Kidney glomerular epithelial cell (primary cell): ENCODE measurements at places on chromosomes 5 and 9.
A peak's percentile ranks its signal among the peaks of the same experiment; 100 is the strongest.

- no peak for DNase-seq
Measured at GRCh38 chr5:4518903-4519672, 621.0 kb upstream of the ADAMTS16 start.

- DNase-seq: no peak
Measured at GRCh38 chr5:126484253-126484652, 61.0 kb downstream of the GRAMD2B start.

- DNase-seq: no peak
Measured at GRCh38 chr5:68167195-68167651, 48.3 kb upstream of the PIK3R1 start.

DNA sequence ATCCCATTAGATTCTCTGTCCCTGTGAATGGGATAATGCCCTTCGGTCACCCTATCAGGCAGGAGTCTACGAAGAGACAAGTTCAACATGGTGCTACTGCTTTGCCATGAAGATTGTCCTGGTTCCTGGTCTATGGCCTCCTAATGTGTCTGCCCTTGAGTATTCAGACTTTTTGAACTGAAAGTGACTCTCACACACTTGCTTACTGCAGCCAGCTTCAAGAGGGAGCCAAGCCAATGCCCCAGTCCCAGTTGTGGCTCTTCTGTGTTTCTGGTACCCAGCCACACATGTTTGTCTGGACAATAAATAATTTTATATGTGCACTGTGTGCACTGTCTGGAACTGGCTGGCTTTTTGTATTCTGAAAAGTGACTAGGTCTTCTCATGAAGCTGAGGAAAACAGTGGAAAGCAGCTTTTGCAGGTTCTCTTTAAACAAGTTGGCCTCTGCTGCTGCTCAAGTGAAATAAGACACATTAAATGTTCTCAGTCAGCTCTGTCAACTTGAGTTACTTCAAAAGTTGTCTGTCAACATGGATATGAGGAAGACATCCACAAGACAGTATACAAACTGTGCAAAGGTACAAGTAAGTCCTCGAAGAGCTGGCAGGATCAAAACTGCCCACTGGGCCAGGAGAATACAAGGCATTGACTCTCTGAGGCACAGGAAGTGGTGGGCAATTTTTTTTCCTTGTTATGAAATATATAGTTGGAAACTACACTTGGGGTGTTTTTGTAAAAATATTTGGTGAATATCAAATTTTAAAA lies 60.0 kb downstream of the ZNF608 start:
- no peak for DNase-seq

DNA sequence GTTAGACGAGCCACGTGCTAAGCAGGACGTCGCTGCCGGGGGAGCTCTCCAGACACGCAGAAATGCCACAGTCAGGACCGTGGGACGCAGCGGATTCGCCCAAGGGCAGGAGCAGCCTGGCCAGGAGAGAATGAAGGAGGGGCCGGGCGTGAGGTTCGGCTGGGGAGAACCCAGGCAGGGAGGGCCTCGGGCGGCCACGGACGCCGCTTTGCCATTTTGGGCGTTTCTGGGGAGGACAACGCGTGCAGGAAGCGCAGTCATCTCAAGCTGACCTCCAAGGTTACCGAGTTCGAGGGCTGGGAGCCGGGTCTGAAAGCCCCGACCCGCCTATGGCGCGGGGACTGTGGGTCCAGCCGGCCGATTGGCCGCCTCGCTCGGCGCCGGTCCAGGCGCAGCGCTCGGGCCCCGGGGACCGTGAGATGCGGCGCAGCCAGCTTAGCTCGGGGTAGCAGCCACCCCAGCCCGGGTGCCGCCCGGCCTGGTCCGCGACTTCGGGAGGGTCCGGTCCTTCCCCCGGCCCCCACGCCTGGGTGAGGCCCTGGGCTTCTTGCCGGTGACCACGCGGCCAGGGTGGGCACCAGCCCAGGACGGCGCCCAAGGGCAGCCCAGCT lies 760 bp upstream of the MAN1B1 start:
- peak; percentile 3 for DNase-seq

DNA sequence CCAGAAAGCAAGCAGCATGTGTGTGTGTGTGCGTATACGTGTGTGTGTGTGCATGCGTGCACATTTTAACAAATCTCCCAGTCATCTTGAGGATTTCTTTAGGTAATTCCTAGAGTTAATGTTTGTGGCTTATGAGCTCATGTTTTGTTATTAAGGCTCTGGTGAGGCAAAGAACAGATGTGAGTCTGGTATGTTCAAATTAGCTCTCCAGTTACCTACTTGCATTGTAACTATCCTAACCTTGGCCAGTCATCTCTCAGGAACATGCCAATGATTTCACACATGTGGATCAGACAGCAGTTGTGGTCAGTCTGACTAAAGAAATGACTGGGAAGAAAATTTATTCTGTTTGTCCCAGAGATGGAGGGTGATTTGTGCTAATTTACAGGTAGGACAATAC lies 163.1 kb downstream of the IZUMO3 start:
- no peak for DNase-seq

DNA sequence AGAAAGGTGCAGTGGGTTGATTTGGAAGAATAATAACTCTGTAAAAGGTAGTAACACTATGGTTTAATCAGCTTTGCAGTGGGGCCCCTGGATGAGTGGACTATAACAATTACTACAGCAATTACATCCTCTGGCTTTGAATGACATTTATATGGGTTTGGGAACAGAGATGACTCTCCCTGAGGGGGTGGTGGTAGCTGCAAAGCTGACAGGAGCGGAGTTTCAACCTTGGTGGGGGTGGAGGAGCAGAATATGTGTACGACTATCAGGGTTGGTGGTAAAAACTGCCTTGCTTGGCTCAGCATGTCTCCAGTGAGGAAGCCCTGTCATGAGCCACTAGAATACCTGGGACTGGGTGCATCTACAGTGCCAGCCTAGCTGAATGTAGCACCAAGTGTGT lies 28.3 kb upstream of the NR3C1 start:
- no peak for DNase-seq

DNA sequence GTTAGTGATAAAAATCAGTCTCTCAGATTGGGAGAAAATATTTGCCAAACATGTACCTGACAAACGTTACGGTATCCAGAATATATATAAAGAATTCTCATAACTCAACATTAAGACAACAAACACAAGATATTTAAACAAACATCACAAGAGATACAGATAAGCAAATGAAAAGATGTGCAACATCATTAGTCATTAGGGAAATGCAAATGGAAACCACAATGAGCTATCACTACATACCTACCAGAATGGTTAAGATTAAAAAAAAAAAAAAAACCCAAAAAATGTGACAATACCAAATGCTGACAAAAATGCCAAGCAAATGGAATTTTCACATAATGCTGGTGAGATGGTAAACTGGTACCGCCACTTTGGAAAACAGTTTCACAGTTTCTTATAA lies 15.4 kb downstream of the CERT1 start:
- no peak for DNase-seq

DNA sequence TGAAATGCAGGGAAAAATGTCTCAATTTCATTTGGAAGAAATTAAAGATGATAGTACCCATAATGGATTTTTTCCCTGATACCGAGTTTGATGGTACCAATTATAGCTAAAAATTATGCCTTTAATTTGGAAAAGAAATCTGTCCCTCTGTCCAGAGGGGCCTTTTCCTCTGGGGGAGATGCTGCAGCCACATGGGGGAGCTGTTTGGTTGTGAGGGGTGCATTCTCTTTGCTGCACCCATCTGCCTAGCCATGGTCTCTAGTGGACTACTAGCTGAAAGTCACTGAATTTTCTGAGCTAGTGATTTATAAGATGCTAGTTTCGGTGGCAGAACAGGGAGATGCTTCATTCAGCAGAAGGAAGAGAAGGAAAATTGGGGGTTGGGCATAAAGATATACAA lies 9.6 kb downstream of the SEC61B start:
- no peak for DNase-seq

DNA sequence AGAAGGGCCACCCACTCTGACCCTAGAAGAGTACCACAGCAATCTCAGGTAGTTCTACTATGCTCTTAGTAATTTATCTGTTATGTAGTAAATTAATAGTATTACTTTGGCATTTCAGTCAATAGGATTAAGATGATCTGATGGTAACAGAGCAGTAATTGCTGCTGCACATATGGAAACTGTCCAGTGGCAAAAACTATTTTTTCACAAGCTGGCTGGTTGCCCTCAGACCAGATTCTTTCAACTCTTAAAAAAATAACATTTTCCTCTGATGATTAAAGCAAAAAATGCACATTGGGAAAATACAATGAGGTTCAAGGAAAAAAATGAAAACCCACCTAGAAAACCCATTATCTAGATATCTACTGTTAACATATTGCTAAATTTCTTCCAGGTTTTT lies 19.7 kb downstream of the GLRA1 start:
- DNase-seq: no peak

DNA sequence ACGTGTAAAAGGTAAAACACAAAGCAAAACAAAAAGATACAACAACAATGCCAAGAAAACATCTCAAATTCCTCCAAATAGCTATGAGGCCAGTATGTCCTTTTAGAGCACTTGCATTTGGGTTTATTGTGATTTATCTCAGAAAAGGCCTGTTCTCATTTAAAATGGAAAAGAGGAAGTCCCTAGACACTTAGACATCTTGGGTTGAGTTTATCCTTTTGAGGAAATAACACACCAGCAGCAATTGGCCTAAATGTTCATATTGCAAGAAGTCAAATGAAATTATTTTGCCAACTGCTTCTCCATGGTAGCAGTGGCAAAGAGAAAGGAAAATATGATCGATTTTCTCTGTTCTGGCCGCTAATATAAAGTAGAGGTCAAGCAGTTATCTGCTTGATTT lies 43.6 kb upstream of the TRMT10B start:
- no peak for DNase-seq

DNA sequence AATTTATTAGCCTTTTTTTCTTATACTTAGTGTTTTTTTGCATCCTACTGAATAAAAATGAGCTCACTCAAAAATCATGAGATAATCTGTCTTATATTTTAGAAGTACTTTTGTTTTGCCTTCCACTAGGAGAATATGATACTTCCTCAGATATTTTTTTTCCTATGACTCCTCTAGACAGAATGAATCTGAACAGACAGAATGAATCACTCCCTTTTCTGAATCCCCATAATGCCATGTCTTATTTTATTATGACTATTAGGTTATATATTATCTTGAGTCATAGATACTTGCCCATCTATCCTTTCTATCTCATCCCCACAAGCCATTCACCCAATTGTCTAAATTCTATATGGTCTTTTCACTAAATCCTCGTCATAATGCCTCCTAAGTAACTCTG lies 134.6 kb downstream of the BRINP1 start:
- DNase-seq: peak; percentile 79

DNA sequence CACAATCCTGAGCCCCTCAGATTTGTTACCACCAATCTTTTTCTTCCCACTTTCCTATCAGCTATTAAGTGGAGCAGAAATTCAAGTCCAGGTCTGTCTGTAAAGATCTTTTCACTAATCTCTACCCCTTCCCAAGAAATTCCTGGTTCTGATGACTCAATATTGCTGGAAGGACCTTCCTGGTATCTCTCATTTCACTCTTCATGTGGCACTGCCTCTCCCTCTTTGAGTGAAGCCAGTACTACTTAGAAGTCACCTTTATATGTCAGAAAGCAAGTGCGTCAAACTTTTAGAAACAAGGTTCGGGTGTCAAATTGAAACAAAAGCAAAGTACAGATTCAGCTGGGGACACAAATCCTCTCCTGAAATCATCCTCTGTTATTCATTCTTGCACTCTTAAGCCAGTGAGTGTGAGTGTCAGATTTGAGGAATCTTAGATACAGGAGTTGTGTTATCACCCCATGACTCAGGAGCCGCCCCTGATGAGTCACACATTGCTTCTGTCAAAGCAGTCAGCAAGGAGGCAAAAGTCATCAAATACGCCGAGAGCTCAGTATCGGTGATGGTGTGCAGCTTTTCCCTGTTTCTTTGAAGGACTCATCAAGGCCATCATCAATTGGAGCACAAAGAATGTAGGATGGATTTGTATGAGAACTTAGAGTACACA lies 313.0 kb downstream of the CETN3 start:
- peak; percentile 37 for DNase-seq

- DNase-seq: peak; percentile 41
Measured at GRCh38 chr5:116137544-116138378, 52.9 kb downstream of the COMMD10 start.

- no peak for DNase-seq
Measured at GRCh38 chr5:74093561-74093960, 467.6 kb downstream of the ARHGEF28 start.

DNA sequence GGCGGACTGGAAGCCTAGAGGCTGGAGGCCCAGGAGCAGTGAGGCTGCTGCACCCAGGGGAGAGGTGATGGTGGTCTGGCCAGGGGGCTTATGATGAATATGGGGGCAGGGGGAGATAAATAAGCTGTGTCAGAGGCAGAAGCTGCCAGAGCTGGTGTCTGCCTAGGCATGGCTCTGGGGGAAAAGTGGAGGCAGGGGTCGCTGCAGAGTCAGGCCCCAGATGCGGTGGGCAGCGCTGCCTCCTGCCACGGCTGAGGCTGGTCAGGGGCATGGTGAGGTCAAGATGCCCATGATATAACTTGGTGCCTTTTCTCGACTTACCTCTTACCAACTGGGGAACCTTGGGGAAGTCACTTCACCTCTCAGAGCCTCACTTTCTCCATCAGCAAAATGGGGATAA lies 51.1 kb downstream of the NSG2 start:
- no peak for DNase-seq

DNA sequence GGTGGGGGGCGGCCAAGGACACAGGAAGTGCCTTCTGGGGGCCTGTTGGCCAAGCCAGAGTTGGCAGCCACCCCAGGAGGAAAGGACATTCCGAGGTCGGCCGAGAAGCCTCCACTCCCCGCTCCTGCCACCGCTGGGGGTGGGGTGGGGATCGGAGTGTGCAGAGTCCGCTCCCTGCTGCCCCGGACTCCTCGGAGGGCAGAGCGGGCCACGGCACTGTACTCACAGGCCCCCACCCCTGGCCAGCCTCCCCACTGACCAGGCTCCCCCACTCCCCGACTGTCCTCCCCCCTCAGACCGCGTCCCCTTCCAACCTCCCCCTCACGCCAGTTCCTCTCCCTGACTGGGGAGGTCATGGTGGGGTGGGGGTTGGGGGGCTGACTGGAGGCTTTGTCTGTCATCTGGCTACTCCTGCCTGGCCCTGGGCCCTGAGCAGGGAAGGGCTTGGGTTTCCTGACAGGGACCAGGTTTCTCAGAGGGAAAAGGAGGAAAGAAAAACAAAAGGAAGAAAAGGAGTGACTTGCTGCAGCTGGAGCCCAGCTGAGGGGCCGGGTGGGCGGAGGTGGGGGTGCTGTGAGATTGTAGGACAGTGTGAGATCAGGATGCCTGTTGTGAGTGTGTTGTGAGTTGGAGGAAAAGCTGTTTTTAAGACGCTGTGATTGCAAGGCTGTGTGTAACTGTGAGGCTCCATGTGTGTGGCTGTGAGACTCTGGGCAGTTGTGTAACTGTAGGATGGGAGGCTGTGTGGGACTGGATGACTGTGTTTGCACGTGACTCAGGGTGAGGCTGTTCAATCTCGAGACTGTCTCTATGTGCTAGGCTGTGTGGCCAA lies 29.7 kb downstream of the CNTFR start:
- DNase-seq: peak; percentile 46

GRCh38 chr5:95426227-95426626 lies 35.1 kb downstream of the FAM81B start:
- no peak for DNase-seq

- DNase-seq: no peak
Measured at GRCh38 chr9:99835142-99835541, 13.5 kb downstream of the NR4A3 start.

- no peak for DNase-seq
Measured at GRCh38 chr9:137112564-137113384, 1.8 kb downstream of the DPP7 start.
